ENCODE measurements at places on chromosomes 13 and 19.

DNA sequence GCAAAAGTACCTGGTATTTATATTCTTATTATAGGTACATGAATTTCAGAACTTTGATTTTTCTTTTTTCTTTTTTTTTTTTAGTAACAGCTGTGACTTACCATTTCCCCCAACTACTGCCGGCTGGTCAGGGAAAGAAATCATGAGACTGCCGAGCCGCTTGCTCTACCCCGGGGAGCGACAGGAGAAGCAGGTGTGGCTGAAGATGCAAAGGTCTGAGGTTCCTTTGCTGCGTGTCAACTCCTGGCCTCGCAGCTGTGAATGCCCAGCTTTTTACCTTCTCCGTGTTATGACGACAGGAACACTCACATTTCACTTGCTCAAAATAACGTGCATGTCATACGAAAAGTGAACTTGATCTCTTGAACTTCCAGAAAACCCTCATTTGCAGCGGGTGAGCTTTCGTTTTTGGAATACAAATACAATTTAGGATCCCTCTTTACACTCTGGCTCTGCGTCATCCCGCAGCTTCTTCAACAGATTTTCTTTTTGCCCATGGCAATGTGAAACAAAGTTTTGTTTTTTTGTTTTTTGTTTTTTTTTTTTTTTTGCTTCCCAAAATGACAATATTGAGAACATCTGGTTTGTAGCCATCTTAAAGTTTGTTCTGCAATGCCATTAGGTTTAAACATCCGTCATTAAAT is 117.9 kb downstream of the EFNB2 start:
- DNase-seq: no peak

DNA sequence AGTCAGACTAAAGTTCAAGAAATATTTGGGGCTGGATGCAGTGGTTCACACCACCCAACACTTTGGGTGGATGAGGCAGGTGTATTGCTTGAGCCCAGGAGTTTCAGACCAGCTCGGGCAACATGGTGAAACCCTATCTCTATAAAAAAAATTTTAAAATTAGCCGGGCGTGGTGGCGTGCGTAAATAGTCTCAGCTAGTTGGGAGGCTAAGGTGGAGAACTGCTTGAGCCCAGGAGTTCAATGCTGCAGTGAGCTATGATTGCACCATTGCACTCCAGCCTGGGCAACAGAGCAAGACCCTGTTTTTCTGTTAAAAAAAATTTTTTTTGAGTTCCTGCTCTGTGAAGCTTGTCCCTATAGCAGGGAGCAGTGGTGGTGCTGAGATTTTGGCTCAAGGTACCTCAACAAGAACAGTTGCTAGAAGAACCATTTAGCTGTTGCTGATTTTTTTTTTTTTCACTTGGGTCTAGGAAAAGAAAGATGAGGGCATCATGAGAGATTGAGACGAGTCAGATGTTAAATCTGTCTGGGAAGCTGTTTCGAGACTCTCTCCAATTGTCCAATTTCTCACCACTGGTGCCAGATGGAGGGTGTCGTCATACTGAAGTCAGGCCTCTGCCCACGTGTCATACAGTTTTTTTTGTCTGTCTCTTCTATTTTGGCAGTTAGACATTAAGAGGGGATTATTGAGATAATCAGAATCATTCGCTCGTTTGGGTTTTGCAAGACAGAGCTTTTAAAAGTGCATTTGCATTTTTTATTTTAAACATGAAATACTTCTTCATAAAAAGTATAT is 3.7 kb downstream of the SLC25A42 start:
- no peak for DNase-seq

DNA sequence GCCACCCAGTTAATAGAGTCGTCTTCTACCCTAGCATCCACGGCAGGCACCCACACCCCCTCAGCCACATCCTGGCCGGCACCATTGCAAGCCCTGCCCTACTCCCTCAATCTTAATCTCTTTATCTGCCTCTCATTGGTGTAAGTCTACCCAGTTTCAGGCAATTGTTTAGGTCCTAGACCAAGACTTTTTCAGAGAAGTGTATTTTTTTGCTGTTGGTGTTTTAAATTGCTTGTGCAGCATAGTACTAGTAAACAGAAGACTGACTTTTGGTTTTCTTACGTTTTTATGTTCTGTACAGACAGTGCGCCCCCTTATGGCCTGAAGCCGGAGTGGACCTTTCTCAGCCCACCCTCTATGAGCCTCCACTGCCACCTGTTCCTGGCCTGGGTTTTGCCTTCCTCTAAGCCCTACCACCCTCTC is 2.3 kb upstream of the LCP1 start:
- no peak for DNase-seq

GRCh38 chr13:98216135-98216565 is 39.1 kb upstream of the RNF113B start:
- no peak for DNase-seq

GRCh38 chr19:46466536-46467196 is 4.7 kb downstream of the PNMA8A start:
- DNase-seq: no peak

- no peak for DNase-seq
Observed at GRCh38 chr13:97344265-97345175, 89.4 kb upstream of the RAP2A start.

DNA sequence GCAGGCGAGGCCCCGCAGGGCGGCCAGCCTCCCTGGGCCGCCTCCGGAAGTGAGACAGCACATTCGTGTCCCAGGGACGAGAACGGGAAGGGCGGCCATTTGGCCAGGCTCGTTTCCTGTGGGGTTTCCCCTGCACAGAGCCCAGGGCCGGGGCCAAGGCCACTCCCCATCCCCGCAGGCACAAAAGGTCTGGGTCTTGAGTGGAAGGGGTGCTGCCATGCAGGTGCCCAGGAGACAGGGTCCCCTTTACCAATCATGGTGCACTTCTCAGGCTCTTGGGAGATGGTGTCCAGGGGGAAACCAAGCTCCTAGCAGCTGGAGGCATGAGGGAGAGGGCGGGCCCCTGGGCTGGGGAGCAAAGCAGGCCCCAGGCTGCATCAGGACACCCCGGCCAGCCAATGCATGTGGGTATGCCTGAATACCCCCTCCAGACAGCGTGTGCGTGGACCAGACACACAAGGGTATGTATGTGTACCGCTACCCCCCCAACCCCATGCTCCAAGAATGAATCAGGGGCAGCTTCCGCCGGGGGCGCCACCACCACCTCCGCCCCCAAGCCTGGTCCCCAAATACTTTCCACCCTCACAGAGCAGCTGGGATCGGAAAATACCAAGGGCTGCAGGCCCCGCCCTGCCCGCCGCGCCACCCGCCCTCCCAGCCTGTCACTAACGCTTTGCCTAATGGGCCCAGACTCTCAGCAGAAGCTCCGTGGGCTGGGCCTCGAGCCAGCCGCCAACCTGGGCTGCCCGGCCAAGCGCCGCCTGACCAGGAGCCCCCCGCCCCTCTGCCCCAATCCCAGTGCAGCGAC is 37.6 kb upstream of the NANOS3 start:
- no peak for DNase-seq

All from LNCaP clone FGC (cell line).